ENCODE measurements at places on chromosomes 11 and 22.

- DNase-seq, result no peak
Measured at GRCh38 chr22:48934446-48934845, 893.2 kb downstream of the BRD1 start.

DNA sequence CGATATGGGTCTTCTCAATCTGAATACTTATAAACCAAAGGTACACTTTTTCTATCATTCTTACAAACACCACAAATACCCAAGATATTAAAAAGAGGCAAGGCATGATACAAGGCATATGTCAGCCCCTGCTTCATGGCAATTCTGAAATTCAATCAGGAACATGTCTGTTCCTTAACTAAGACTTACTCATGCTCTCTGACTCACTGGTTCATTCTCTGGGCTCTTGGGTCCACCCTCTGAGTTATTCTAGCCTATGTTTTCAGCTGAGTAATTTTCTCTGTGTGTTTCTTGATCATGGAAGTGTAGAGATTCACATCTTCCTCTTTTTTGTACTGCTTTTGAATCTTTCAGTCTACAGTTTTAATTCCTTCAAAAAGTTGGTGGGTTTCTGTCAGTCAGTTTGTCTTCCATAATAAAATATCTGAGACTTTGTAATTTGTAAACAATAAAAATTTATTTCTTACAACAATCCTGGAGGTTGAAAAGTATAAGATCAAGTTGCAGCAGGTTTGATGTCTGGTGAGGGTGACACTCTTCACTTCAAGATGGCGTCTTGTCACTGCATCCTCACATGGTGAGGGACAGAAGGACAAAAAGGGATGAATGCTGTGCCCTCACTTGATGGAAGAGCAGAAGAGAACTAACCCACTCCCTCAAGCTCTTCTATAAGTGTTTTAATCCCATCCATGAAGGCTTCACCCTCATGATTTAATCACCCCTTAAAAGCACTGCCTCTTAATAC, 211.7 kb downstream of the FAM76B start:
- no peak for DNase-seq

DNA sequence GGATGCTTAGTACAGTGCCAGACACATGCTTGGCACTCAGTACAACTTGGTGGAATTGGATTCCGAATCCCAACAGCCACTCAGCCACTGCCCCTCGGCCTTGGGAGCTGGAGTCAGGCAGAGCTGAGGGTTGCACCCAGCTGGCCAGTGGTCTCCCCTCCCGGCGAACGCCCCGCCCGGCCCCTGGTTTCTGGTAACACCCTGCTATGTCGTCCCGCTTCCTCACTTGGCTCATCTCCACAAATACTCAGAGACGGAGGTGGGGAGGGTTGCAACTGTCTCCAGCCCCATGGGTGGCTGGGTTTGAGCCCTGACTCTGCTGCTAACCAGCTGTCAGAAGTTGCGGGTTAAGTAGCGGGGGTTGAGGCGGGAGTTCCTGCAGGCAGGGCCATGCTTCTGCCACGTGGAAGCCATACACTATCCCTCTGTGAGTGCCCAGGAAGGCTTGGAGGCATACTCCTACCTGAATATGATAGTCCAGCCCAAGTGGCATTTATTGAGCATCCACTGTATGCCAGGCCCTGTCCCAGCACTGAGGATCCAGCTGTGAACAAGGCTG, 67.1 kb downstream of the GRIK4 start:
- DNase-seq, result no peak

GRCh38 chr11:125192717-125193415, 28.3 kb downstream of the PKNOX2 start:
- no peak for DNase-seq

GRCh38 chr11:114197799-114198500, 98.2 kb upstream of the NNMT start:
- no peak for DNase-seq

- DNase-seq, result no peak
Measured at GRCh38 chr11:14619603-14620531, 23.7 kb upstream of the PDE3B start.

DNA sequence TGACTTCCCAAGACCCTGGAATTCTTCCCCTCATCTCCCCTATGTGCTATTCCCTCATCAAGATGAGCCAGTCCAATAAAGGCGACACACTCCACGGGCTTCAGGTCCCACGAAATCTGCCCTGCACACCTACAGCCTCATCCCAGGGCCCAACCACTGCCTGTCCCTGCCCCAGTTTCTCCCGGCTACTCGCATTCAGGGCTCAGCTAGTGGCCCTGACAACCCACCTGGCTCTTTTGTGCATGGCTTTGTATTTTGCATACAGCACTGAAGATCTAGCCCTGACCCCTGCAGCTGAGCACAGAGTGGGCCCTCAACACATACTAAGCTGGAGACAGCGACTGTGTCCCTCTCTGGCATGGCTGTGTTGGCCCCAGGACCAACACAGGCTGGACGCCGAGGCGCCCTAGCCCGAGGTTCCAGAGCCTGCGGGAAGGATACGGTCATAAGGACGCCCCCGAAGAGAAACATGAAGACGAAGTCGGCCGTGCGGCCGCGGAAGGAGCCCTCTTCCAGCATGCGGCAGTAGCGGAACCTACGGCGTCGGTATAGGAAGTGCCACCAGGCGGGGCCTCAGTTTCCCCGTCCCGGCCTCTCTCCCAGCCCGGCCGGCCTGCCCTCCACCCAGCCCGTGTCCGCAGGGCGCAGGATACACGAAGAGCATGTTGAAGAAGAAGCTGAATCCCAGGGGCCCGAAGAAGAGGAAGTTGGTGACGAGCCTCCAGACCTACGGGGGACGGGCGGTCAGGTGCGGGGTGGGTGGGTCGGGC, 710 bp downstream of the DERL3 start:
- no peak for DNase-seq

Data from activated CD4-positive, alpha-beta T cell treated with anti-CD3 and anti-CD28 coated beads, Interleukin-2, amount 50 U/mL, for 4 hours (primary cell).